ENCODE measurements at places on chromosomes 7 and 10.

- no peak for DNase-seq
These were observed 148.6 kb downstream of the SH3PXD2A start for GRCh38 chr10:103706762-103707161.

- DNase-seq: no peak
These were observed 98.3 kb upstream of the PRSS58 start for GRCh38 chr7:142356166-142356565.

DNA sequence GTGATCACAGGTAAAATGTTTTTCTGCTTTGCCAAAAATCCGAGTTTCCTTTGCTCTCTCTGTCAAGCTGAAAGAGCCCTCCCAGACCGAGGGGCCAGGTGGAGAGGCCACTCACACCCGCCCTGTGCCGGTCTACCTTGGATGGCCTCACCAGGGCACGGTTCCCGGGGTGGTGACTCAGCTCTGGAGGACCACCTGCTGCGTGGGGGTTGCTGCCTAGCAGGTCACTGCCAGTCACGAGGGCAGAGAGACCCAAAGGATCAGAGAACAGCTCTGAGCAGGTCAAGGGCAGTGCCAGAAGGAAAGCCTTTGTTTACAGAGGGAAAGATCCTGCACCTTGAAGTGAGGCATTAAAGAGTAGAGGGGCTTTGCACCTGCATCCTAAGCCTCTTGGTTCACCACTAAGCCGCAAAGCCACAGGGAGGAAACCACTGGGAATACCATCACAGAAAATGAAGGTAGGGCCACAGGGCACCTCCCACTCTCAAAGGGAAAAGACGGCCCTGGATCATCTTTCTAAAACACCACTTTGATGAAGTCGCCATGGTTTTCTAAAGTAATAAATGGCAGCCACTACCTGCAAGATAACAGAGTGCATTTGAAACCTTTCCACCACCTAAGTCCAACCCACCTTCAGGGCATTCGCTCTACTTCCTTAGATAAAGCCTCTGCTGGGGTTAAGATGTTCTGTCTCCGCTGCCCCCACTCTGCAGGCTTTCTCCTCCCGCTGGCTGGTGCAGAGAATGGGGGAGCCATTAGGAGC is 160.3 kb upstream of the KLF14 start:
- DNase-seq: no peak

DNA sequence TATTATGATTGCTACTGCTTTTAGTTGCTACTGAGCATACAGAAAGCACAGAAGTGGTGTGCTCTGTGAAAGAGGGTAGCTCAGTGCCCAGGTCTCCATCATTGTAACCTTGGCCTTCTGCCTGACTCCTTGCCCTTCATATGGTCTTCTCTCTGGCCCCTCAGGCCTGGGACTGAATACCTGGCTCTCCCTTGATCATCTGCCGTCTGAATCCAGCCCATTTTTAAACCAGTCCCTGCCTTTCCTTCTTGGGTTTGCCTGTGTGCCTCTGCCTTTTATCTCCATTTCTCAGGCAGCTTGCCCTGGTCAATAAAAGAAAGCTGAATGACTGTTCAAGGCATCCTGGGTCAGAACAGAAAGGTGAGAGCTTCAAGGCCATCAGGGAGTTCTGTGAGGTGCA is 109.1 kb upstream of the ZNF438 start:
- DNase-seq: no peak

GRCh38 chr10:50325449-50326171 is 74.3 kb upstream of the ASAH2 start:
- DNase-seq: no peak

DNA sequence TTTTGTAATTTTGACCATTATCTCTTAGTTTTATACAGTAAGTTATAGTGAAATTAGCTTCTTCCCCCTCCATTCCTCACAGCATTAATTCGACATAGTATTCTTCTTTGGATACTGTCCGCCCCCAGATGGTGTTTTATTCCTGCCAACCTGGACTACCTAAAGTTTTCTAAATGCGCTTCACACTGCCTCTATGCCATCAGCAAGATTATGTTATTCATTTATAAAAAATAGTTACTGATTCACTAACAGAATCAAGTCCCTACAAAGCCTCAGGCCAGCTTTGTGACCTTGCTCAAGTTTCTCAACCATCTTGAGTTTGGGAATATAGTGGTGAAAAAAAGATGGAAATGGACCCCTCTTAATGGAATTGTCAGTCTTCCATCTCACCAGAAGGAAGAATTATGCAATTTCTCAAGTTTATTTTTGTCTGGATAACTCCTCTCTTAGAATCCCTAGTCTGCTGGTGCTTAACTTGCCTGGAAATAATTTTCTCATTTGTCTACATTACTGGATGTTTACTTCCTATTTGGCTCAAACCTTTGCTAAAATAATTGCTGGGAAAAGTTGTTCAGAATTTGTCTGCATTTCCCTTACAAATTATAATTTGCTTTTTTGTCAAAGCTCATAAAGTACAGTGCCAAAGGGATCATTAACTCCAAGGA is 16.7 kb upstream of the FGL2 start:
- no peak for DNase-seq

DNA sequence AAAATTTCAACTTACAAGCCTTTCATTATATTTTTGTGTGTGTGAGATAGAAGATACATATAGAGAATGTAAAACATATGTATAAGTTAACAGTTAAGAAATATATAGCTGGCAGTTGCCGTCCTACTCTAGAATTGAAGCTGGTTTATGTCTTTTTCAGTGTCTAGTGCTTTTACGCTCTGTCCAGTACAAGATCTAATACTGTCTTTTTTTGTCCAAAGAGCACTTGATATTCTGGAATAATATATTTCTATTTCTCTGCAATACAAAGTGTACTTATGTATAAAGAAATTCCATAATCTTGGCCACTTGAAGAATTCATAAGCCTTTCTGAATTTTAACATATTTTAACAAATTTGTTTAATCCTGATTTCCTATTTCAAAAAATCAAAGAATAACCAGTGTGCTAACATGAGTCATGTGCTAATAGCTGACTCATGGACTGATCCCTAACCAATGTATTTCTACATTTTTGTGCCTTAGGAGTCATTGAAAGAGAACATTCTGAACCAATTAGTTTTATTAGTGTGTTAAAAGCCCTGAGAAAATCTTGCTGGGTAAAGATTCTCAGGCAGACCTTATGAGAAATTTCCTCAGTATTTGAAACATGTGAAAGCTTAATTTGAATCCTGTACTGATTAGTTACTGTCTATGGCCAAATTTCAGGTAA is 73.2 kb upstream of the CCAR1 start:
- DNase-seq: no peak

DNA sequence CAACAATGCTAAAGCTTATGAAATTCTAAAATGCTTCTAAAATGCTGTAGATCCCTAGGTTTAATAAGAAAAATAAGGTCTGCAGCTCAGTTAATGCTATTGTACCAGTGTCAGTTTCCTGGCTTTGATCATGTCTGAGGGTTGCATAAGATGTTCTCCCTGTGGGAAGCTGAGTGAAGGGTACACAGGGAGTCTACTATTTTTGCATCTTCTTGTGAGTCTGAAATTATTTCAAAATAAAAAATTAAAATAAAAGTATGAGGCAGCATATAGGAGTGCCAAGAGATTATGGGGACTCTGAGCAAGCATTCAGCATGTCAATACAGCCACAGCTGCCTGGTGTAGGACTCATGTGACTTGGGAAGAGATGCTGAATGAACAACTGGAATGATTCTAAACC is 14.7 kb downstream of the CHST15 start:
- DNase-seq: no peak

DNA sequence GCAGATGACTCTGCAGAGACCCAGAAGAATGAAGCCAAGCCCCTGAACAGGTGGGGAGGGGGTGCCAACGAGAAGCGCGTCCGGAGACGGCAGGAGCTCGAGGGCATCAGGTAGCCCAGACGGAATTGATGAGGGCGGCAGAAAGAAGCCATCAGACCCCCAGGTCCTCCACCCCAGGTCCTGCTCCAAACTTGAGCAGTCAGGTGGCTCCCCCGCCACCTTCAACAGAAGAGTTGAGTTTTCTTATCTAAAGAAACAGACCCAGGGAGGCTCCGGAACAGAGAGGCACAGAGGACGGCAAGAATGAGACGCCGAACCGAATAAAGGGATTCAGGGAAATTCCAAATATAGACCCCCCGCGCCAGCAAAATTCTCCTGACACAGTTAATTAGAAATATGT is 22.2 kb downstream of the RGS10 start:
- DNase-seq: no peak

GRCh38 chr10:43703286-43703685 is 54.6 kb upstream of the ZNF32 start:
- DNase-seq: no peak

DNA sequence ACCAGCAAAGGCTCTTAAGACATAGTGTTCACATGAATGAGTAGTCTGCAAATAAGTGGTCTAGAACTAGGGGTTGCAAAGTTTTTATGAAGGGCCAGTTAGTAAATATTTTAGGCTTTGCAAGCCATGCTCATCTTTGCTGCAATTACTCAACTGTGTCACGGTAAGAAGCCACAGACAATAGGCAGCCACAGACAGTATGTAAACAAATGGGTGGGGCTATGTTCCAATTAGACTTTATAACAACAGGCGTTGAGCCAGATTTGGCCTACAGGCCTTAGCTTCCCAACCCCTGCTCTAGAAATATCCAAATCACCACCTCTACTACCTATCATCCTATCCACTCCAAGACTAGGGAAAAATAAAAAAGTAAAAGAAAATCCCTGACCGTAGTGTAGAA is 9.2 kb downstream of the IKZF5 start:
- no peak for DNase-seq

GRCh38 chr10:73647211-73647874 is 6.1 kb upstream of the MYOZ1 start:
- no peak for DNase-seq

GRCh38 chr7:12884033-12884432 is 196.6 kb downstream of the ARL4A start:
- no peak for DNase-seq

DNA sequence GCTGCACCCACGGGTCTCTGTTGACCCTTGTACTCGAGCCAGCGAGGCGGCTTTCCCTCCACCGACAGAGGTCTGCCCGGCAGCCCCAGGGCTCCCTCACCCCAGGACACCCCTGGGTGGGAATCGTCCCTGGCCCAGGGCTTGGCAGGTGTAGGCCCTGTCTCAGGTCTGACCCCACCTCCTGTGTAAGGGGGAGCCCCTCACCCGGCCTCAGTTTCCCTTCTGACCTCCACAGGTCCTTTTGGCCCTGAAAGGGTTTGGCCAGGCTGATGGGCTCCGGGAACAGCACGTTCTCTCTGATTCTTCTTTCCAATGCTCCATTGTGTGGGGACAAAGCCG is 25.0 kb upstream of the ELFN1 start:
- no peak for DNase-seq

- no peak for DNase-seq
These were observed 312.1 kb downstream of the GPAM start for GRCh38 chr10:111871458-111871857.

DNA sequence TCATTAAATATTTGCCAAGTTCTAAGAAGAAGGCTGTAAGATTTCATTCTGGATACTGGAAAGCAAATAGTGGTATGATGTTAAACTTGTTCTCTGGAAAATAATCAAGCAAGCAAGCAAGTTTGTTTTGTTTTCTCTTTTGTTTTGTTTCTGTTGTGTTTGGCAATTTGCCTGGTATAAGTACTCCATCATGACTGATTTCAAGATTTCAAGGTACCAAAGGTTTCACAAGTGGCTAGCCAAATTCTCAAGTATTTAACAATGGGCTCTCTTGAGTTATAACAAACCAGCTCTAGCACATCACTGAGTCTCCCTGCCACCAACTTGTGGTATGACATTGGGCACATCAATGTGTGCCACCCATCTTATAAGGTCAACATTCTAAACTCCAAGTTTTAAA is 151.7 kb upstream of the IGFBP3 start:
- DNase-seq: no peak

GRCh38 chr10:30944005-30944404 is 87.7 kb downstream of the ZNF438 start:
- DNase-seq: no peak

DNA sequence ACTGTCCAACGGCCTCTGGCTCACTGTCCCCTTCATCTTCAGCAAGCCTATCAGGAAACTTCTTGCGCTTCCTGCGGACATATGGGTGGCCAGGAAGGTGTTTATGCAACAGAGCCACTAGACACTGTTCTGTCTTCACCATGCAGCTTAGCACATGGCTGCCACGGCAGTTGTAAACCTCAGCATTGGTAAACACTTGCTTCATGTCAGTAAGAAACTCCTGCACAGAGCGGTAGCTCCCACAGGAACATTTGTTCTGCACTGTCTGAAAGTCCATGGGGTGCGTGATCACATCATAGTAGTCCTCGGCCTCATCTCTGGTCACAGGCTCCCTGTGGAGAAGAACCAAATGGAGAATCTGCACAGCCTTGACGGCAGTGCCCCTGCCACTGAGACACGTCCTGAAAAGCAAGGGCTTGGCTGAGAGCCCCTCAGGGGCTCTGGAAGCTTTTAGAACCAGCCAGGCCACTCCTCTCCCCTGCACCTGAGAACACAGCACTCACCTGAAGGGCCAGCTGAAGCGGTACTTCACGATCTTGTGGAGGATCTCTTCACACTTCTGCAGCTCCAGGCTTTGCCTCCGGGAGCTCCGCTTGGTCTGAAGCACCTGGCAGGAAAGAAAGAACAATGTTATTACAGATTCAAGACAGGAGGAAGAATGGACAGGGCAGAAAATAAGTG is 8.8 kb downstream of the FZD9 start:
- no peak for DNase-seq

GRCh38 chr10:27518261-27518660 is 14.2 kb downstream of the RAB18 start:
- no peak for DNase-seq

GRCh38 chr10:61978965-61979364 is 77.5 kb downstream of the ARID5B start:
- no peak for DNase-seq

- DNase-seq: no peak
These were observed 70.5 kb upstream of the ABI1 start for GRCh38 chr10:26931223-26931622.

GRCh38 chr7:144142187-144142586 is 19.2 kb downstream of the OR2A14 start:
- DNase-seq: no peak

GRCh38 chr10:90658791-90659190 is 199.0 kb downstream of the HTR7 start:
- DNase-seq: no peak

DNA sequence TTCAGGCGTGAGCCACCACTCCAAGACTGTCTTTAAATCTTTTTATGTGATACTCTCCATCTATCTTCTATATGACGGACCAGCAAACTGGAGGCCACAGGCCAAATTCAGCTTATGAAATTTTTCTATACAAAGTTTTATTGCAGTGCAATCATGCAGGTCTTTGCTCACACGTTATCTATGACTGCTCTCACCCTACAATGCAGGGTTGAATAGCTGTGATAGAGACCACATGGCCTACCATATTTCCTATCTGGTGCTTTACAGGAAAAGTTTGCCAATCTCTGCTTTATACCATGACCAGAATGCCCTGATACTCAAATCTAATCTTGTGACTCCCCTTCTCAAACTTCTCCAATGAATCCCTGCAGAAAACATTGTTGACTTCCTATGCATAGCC is 89.5 kb upstream of the ACBD5 start:
- no peak for DNase-seq

DNA sequence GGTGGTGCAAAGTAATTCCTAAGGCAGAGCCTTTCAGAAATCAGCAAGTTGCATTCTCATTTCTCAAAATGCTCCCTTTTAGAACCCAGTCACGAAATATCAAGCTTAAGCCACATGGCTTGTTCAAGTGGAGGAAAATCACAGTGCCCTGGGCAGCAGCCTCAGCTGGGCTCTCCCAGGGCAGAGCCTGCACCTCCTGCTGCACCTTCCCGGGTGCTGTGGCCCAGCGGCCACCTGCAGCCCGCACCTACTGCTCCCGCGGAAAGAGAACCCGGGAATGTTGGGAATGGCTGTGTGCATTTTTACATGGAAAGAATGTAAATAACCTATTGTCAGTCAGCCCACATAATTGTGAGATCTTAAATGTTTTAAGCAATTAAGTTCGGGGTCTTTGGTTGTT is 396.5 kb upstream of the VSTM2A start:
- DNase-seq: no peak
